ENCODE measurements at places on chromosomes 2 and 18.

DNA sequence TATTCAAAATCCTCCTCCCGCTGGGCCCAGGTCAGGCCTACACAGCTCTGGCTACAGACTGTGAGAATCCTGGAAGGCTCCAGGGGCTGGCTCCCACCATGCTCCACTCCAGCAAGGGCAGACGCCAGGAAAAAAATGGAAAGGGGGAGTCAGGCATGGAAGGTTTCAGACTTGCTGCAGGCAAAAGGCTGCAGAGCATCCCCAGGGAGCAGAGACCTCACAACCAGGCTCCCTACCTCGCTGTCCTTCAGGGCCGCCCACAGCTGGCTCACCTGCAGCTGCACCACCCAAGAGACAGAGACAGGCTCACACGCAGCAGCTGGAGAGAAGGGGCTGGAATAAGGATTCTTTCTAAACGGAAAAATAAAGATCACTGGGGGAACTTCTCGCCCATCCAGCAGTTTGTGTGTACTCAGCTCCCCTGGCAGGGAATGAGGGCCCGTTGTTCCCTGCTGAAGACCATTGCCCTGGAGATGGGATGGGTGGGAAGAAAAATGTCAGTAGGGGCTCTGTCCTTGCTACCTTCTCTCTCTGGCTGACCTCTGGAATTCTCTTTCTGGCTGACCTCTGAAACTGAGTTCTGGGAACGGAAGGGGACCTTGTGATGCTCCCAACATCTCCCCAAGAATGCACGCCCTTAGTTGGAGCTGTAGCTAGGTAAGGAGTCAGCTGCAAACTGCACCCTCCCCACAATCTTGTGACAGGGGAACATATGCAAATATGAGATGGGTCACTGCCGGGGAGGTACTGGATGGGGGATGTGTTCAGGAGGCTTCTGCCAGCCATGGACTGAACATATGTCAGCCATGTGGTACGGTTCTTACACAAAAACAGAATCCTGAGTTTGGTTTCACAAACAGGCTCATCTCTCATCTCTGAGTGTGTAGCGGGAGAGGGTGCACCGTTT is 34.5 kb downstream of the BCL2 start:
- no peak for DNase-seq

GRCh38 chr2:121101093-121101715 is 183.8 kb downstream of the TFCP2L1 start:
- no peak for DNase-seq

- no peak for DNase-seq
Observed at GRCh38 chr2:200422532-200423261, 87.2 kb downstream of the KCTD18 start.

- DNase-seq, result no peak
Observed at GRCh38 chr18:76589866-76590265, 94.8 kb upstream of the ZNF516 start.

- DNase-seq, result no peak
Observed at GRCh38 chr2:25050128-25050527, 8.3 kb downstream of the EFR3B start.

DNA sequence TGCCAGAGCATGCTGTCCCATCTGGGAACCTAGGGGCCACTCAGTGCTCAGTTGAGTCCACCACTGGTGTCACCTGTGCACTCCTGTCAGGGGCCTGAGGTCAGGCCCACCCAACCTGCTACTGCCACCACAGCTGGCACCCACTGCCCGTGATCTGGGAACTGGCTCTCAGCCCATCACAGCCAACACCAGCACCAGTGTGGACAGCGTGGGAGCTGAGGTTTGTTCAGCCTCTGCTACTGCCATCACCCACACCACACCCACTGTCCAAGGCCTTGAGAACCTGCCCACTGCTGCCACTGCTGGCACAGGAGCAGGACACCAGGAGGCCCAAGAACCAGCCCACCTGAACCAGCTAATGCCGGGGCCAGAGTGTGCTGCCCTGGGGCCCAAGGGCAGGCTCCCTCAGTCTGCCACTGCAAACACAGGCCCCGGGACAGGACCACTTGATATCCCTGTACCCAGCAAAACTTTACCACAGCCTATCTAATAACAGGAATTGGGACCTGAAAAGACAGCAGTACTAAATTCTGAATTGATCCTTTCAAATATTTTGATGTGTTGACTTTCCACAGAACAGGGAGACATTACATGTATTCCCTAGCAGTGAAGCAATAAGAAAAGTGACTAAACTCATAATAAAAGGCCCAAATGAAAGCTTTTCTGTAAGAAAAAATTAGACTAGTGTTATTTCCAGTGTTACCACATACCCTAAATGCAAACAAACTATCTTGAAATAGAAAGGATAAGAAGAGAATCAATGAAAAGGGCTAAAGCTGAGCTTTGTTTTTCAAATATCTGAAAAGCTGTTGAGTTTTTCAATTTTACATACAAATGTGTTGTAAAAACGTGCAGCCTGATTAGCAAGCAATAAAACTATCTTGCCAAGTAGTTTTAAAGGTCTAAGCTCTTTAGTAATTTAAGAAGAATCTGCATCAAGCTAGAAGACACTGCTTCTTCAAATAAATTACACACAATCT is 640.7 kb downstream of the METTL4 start:
- no peak for DNase-seq

DNA sequence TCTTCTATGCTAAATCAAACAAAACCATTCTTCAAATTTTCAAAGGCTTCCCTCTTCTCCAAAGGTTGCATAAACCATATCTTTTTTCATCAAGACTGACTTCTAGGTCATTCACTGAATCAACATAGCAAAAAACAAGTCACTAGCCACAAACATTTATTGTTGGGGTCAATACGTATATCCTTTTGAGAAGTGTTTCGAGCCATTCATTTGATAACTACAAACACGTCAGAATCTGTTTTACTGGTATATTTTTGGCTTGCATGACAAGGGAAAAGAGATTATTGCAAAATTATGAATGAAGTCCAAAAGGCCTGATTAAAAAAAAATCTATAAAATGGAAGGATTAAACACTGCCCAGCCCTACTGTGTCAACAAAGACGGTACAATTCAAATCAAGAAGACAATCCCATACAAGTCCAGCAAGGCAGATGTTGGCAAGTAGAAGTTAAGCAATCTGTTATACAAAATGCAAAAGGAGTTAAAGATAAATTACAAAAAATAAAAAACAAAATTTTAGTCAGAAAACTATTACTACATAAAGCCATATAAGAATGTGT is 222.4 kb downstream of the SRBD1 start:
- DNase-seq, result no peak

DNA sequence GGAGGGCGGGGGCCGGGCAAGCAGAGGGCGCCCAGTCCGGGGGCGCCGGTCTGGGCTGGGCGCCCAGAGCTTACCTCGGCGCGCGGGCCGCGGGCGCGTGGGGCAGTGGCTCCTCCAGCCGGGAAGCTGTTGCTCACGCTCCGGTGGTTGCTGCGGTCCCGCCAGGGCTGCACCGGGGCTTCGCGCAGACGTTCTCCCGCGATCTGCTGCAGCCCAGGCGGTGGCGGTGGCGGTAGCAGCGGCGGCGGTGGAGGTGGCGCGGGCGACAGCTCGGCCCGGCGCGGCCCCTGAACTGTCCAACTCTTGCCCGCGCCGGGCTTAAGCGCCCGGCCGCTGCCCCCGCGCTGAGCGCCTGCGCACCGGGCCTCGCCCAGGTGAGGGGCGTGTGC is 391 bp downstream of the ZNF385B start:
- DNase-seq, result no peak

GRCh38 chr18:51234117-51235008 is 36.9 kb upstream of the MEX3C start:
- no peak for DNase-seq

- DNase-seq, result no peak
Observed at GRCh38 chr2:18558458-18558857, 2.0 kb downstream of the RDH14 start.

- DNase-seq, result no peak
Observed at GRCh38 chr2:234290671-234291070, 206.2 kb downstream of the ARL4C start.

- DNase-seq, result no peak
Observed at GRCh38 chr18:58871514-58872420, 7.1 kb downstream of the ZNF532 start.

Measured in spinal cord (tissue), 10 donors.